ENCODE measurements at places on chromosomes 4 and X. TPM values are rescaled to one million over a fixed set of nuclear protein-coding genes. Genes with fewer than 3 reads are reported as not detected.

The JCHAIN gene
- not detected for total RNA-seq

The TMPRSS11D gene
- total RNA-seq, result not detected

The HMX1 gene
- not detected for total RNA-seq

The NDUFC1 gene
- total RNA-seq, result 22.3 TPM

The PCYT1B gene
- total RNA-seq, result 0.92 TPM

The GAB3 gene
- total RNA-seq, result 3.5 TPM

The RBMX gene
- total RNA-seq, result 137 TPM

The SYNPO2 gene
- total RNA-seq, result 48.1 TPM

The FGF16 gene
- total RNA-seq, result not detected

The OPRPN gene
- not detected for total RNA-seq

The FAM9B gene
- not detected for total RNA-seq

The RGN gene
- 1.5 TPM for total RNA-seq

The ARMCX2 gene
- total RNA-seq, result 131 TPM

The FMR1NB gene
- not detected for total RNA-seq

The TKTL2 gene
- total RNA-seq, result not detected

The ITM2A gene
- not detected for total RNA-seq

The MAGED1 gene
- total RNA-seq, result 207 TPM

The AFF2 gene
- 6.8 TPM for total RNA-seq

The SHROOM2 gene
- total RNA-seq, result 4.5 TPM

The DDIT4L gene
- 2.7 TPM for total RNA-seq

The ATP1B4 gene
- not detected for total RNA-seq

The CENPVL1 gene
- not detected for total RNA-seq

The CLNK gene
- not detected for total RNA-seq
